Right ventricle myocardium superior (tissue), 1 donor: ENCODE measurements at places on chromosomes 7 and 10. TPM values are rescaled to one million over a fixed set of nuclear protein-coding genes. Genes with fewer than 3 reads are reported as not detected.

The GJD4 gene
- total RNA-seq = not detected

The GUSB gene
- 16.1 TPM for total RNA-seq

The AIMP2 gene
- 56.3 TPM for total RNA-seq

The NPY4R2 gene
- not detected for total RNA-seq

The C7orf57 gene
- total RNA-seq = not detected

The SEMA4G gene
- 0.86 TPM for total RNA-seq

The ENTPD1 gene
- 6.0 TPM for total RNA-seq

The CCDC7 gene
- total RNA-seq = 19.0 TPM
